ENCODE measurements at places on chromosomes 16 and 17. TPM values are rescaled to one million over a fixed set of nuclear protein-coding genes. Genes with fewer than 3 reads are reported as not detected.

- ATAC-seq, result no peak
These were observed 16.8 kb upstream of the PLLP start for GRCh38 chr16:57301126-57301817.

TBC1D3C gene
- not detected for total RNA-seq

HOXB1 gene
- total RNA-seq, result 0.24 TPM

CD79B gene
- total RNA-seq, result 1.9 TPM

DNA sequence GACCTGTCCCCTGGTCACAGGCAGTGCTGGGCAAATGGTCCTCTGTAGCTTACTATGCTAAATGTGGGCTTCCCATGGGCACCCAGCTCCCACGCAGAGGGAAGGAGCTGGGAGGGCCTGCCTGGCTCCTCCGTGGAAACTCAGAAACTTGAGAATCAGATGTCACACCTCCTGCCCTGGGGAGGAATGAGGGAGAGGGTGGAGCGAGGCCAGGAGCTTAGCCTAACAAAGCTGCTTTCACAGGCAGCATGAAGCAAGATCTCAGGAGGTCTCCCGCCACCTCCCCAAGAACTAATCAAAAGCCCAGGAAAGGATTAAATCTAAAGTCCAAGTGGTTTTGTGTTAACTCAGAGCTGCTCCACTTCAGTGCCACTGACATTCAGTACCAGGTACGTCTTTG lies 33.6 kb upstream of the XYLT2 start:
- peak; percentile 50 for ATAC-seq

GRCh38 chr17:49514071-49514721 lies 19.1 kb downstream of the NGFR start:
- ATAC-seq, result no peak

DNA sequence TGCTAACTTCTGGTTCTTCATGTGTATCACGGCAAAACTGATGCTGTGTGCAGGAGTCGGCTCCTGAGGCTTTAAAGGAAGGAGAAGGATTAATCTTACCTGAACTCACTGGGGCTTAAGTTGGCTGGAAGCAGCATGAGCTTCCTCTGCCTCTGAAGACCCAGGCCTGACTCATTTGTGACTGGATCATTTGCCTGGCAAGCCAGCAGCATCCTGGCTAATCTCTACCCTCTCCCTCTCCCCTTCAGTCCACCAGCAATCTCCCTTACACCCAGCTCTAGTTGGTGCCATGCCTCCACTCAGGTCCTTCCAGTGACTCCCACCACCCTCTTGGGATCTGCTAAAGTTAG lies 150.3 kb downstream of the IRX3 start:
- ATAC-seq, result no peak

DNA sequence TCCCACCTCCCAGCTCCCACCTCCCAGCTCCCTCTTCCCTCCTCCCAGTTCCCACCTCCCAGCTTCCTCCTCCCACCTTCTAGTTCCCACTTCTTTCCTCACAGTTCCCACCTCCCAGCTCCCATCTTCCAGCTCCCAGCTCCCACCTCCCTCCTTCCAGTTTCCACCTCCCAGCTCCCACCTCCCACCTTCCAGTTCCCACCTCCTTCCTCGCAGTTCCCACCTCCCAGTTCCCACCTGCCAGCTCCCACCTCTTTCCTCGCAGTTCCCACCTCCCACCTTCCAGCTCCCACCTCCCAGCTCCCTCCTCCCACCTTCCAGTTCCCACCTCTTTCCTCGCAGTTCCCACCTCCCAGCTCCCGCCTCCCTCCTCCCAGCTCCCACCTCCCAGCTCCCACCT lies 10.4 kb upstream of the MC1R start:
- no peak for ATAC-seq

PPM1D gene
- total RNA-seq, result 9.5 TPM

DNA sequence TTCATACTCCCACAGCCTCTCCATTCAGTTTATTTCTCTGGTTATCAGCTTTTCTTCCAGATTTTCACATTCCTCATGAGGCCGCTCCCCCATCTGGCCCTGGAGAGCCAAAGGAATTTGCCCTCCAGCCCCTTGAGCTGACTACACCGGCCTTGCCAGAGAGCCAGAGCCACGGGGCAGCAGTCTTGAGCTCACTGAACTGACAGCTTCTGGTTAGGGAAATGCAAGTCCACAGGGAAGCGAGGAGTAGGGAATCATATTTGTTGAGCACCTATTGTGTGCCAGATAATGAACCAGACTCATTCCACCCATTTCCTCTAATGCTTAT lies 102.4 kb downstream of the ABCC12 start:
- no peak for ATAC-seq

- ATAC-seq, result no peak
These were observed 13.8 kb downstream of the SMIM5 start for GRCh38 chr17:75647061-75647460.

DNA sequence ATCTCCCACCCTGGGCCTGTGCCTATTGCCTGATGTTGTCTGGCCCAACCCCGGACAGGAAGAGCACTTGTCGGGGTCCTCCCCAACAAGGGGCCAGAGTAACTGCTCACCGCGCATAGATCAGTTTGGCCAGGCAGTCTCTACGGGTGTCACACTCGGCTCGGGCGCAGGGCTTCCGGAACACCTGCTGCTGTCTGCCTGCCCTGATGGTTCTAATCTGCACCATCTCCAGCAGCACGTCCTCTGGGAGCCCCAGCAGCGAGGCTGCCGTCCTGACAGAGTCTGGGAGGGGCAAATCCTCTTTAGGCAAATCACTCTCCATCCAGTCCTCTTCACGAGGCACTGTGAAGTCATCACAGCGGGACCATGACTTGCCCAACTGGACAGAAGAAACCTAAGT lies 24.0 kb downstream of the MYO19 start:
- ATAC-seq, result no peak

- no peak for ATAC-seq
These were observed 2.0 kb upstream of the GLIS2 start for GRCh38 chr16:4313563-4314531.

- no peak for ATAC-seq
These were observed 50.2 kb downstream of the DNAH3 start for GRCh38 chr16:21100447-21100846.

GRCh38 chr16:7086822-7087616 lies 245.6 kb upstream of the RBFOX1 start:
- ATAC-seq, result peak; percentile 59

GCGR gene
- 0.08 TPM for total RNA-seq

DNA sequence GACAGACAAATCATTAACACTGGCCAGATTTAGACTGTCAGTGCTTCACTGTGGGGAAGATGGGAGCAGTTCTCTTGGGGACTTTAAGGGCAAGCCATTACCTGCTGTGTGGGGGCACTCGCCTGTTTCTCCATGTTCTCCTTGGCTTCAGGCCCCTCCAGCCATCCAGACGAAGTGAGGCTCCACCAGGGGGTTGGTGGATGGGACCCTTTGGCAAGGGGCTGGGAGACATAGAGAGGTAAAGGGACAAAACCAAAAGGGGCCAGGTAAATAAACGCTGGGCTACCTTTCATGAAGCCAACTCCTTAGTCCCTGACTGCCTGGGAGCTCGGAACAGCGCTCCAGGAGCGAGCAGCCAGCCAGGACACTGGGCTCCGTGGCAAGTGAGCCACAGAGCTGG lies 14.0 kb downstream of the TBX4 start:
- ATAC-seq, result no peak

GRCh38 chr17:238964-239259 lies 57.5 kb upstream of the DOC2B start:
- peak; percentile 33 for ATAC-seq

GRCh38 chr17:44223541-44224071 lies 4.1 kb upstream of the UBTF start:
- no peak for ATAC-seq

KATNIP gene
- total RNA-seq, result 21.0 TPM

- no peak for ATAC-seq
These were observed 4.1 kb downstream of the COX4I1 start for GRCh38 chr16:85803570-85803969.

CLEC10A gene
- 0.92 TPM for total RNA-seq

DNA sequence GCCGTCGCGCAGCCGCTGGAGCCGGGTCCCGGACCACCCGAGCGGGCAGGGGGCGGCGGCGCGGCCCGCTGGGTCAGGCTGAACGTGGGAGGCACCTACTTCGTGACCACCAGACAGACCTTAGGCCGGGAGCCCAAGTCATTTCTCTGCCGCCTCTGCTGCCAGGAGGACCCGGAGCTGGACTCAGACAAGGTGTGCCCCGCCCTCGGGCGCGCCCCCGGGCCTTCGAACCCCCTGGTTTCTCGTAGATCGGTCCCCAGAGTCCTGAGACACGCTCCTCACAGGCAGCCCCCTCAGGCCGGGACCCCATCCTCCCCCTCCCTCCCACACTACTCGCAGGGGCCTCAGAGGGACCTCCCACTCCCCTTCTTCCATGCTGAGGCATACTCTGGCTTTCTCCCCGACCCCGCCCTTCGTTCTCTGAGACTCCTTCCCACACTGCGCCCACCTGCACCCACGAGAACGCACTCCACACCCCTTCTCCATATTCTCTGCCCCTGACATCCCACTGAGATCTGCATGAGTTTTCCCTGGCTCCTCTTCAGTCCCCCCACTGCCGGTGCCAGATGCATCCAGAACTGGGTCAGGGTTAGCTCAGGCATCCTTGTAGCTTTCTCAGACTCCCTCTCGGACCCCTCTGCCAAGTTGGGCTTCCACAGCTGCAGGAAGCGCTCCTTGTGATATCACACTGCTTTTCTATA lies 523 bp downstream of the KCTD2 start:
- ATAC-seq, result peak; percentile 3

DNA sequence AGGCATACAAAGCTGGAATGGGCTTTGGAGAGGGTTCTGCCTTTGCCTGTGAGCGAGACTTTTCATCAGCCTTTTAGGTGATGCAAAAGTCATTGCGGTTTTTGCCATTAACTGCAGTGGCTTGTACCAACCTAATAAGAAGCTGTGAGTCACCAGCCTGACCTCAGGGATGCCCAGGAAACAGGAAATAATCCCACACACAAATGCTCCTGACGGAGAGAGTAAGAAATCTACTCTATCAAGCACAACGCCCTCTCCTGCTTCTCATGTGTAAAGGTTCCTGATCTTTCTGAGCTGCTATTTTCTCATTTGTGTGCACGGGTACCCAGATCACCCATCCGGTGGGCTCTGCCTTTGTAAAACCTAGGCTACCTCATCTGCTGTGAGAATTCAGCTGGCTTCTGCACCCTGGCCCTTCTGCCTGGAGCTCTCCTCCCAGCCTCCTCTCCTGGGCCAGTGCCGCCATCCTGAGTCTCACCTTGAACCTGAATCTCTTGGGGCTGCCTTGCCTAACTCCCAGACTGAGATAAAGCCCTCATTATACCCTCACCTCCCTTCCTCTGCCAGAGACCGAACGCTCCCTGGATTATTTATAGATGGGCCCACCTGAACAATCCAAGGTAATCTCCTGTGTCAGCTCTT lies 299.7 kb downstream of the C16orf95 start:
- peak; percentile 86 for ATAC-seq

OR1A1 gene
- not detected for total RNA-seq

- ATAC-seq, result peak; percentile 68
These were observed 1931.9 kb downstream of the TP53TG3F start for GRCh38 chr16:35391328-35391727.

DNA sequence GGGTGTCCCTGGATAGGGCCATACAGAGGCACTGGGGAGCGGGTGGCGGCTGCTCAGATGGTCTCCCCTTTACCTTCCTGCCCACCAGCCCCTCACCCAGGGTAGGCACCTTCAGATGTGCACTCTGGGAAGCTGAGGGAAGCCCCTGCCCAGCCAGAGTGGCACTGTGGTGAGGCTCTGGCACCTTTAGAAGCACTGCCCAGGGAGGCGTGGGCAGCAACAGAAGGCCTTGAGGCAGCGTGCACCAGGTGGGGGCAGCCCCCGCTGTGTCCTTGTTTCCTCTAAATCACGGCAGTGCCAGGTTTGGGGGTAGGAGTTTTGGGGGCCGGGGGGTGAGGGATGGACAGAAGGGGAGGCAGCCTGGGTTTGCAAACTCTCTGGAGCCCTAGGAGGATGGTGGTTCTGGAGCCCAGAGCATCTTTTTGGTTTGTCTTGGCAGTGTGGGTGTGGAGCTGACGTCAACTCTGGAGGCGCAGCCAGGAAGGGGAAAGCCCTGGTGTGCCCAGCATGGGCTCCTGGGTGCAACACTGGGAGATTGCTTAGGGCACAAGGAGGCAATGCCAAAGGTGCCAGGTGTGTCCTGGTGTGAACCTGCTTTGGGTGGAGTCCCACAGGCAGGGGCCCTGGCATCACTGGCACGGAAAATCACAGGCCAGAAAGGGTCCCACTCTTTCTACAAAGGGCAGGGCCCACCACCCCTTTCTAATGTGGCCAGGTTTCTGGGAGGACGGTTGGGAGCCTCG lies 23.1 kb upstream of the CDC42EP4 start:
- ATAC-seq, result peak; percentile 74

DNA sequence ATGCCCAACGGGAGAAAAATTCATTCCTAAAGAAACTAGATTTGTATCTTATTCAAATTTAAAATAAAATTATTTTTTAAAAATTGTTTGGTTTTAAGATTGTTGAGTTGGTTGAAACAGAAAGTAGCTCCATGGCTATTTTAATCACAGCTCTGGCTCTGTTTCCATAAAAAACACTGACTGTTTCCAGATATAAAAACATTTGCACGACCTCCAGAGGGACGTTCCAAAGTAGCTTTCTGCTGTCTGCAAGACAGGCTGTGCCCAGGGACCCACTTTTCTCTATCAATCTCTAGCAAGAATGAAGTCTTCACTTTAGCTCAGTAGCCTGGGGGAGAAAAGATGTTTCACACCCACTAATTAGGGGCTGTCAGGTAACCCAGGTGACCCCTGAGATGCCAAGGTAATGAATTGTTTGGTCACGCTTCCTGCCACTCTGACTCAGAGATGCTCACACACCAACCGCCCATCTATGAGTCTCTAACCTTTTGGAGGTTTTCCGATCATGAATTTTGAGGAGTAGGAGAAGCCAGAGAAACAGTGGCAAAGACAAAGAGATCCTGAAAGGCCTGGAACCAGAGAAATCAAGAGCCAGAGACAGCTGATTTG lies 220.1 kb upstream of the SOX9 start:
- peak; percentile 31 for ATAC-seq

LPO gene
- total RNA-seq, result 0.44 TPM

ABCA3 gene
- 1.2 TPM for total RNA-seq

GRCh38 chr17:34236281-34236892 lies 18.7 kb upstream of the CCL2 start:
- ATAC-seq, result no peak

TMEM97 gene
- 28.4 TPM for total RNA-seq

DNA sequence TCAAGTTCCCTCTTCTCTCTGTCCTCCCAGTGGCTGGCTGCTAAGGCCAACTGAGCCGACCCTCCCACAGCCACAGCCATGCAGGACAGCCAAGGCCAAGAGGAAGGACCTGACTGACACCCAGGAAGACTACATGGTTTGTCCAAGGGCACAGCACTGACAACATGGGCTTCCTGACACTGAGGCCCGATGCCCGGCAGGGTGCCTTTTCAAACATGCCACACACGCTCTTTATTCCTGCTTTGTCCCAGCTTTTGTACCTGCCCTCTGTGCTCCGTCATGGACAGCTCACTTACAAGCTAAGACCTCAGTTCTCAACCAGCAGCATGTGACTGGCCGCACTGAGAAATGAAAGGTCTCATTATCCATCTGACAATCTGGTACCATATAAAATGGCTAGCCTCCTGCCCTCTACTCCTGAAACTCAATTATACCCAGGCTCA lies 45.8 kb downstream of the TEX2 start:
- ATAC-seq, result no peak

All from esophagus mucosa (tissue), 1 donor.